GM19239 (cell line): ENCODE measurements at places on chromosomes 2 and 18.

DNA sequence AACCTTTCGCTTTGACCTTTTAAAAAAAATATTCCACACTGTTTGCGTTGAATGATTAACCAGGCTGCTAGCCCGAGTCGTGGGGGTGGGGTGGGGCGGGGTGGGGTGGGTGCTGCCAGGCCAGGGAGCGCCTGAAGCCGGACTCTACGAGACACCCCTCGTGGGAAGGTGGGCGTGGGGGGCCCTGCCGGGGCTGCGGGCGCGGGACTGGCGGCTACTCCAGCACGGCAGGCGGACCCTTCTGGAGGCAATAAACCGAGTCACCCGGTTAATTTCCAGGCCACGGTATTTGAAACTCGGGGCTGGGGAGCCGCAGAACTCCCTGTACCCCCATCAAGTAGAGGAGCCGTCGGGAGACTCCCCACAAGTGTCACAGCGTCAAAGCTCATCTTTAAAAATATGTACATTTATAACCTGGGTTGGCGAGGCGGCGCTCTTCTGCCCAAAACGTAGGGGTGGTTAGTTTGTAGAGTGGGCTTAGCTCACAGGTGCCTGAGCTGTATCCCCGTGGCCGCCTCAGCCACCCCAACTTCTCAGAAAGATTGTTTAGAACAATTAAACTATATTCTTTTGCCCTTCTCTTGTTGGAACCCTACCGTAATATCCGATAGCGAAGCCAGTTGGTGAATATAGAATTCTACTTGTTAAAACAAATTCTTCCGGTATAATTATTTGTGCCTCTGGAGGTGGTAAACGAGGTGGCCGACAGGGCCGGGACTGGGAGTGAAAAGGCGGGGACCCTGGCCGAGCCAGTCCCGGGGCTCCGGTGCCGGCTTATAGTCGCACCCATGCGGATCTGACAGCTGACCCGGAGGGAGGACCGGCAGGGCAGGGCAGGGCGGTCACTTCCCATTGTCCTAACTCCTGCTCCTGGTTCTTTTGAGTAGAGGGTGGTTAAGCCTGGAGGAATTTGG, 1.4 kb downstream of the B3GNT2 start:
- DNase-seq, result no peak

- no peak for DNase-seq
These were observed 5.8 kb downstream of the NPPC start for GRCh38 chr2:231920366-231920765.

GRCh38 chr18:61766266-61766884, 126.4 kb downstream of the RNF152 start:
- DNase-seq, result no peak

DNA sequence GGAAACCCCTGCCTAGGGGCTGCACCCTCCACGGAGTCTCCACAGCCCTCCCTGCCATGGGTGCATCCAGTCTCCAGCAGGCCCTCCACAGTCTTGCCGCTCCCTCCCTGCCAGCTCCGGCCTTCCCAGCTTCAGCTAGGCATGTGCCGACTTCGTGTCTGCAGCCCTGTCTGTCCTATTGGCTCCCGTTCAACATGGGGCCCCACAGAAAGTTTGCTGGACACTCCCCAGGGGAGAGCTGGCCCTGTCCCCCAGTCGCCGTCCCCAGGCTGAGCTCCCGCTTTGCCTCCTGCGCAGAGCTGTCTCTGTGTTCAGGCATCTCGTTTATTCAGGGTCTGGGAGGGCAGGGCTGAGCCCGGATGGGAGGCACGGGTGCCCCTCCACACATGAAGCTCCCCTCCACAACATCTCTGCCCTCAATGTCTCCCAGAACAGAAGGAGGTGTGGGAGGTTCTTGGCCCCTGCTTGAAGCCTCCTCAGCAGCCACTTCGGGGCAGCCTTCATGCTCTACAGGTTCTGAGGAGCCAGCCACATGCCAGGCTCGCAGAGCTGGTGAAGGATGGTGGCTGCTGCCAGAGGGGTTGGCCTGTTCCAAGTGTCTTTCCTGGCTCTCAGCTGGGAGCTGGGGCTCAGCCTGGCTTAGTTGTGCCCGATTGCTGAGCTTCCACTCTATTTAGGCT, 120.1 kb upstream of the PXDN start:
- DNase-seq, result no peak

- DNase-seq, result no peak
These were observed 38.5 kb downstream of the CNTNAP5 start for GRCh38 chr2:124063596-124063995.

GRCh38 chr2:176174382-176174823, 14.1 kb upstream of the HOXD1 start:
- no peak for DNase-seq

DNA sequence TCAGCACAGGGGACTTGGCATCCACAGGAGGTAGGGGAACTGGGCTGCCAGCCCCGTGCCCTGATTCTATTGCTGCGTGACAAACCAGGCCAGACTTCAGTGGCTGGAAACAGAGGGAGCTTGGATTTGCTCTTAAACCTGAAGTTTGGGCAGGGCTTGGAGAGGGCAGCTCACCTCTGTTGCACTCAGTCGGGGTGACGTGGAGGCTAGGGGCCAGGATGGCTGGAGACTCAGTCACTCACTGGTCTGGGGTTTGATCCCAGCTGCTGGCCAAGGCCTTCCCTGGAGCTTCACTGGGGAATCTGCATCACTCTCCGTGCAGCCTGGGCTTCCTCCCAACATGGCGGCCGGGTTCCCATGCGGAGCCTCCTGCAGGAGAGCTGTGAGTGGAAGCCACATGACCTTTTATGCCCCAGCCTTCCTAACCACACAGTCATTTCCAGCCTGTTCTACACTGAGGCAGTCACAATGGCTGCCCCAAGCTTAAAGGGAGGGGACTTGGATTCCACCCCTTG, 175.2 kb upstream of the HDAC4 start:
- no peak for DNase-seq

GRCh38 chr18:70452501-70452900, 163.7 kb downstream of the SOCS6 start:
- no peak for DNase-seq

GRCh38 chr2:74836675-74837401, 2.9 kb downstream of the HK2 start:
- no peak for DNase-seq

- no peak for DNase-seq
These were observed 79.2 kb downstream of the SLC25A12 start for GRCh38 chr2:171814883-171815282.

DNA sequence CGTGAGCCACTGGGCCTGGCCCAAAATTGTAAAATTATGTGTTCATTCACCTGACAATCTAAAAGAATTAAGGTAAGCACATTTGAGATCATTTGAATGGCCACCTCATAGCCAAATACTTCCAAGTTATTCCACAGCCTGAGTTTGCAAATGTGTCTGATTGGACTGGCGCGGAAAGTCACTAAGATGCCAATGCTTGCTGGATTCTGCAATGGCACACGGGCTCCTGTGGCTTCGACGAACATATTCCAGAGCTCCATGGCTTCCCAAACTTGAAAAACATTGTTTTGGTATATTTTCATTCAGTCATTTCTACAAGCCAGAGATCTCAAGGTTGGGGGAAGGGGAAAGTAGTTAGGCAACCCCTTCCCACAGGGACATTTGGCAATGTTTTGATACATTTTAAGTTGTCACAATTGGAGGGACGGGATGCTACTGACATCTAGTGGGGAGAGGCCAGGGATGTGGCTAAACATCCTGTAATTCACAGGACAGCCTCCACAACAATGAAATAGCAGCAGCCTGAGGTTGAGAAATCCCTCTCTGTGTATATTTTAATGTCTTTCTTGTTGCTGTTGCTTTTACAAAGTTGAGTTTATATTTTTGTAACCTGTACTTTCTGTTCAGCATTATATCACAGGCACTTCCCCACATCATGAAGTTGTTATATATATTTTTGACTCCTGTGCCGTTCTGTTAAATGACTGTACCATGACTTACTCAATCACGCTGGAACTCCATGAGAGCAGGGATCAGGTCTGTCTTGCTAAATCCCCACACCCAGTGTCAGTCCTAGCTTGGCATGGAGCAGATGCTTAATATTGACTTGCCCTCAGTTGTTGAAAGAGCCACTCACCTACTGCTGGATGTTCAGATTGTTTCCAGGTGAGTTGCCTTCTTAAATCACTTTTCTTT, 56.9 kb downstream of the COL4A4 start:
- DNase-seq, result no peak

GRCh38 chr18:55419947-55420664, 167.9 kb downstream of the TCF4 start:
- no peak for DNase-seq

- DNase-seq, result no peak
These were observed 7.5 kb upstream of the PTPN2 start for GRCh38 chr18:12891561-12891960.
